CD4-positive, alpha-beta T cell (primary cell): ENCODE measurements at places on chromosomes 4 and X.

- DNase-seq, result no peak
Measured at GRCh38 chr4:79979785-79980437, 93.1 kb downstream of the ANTXR2 start.

DNA sequence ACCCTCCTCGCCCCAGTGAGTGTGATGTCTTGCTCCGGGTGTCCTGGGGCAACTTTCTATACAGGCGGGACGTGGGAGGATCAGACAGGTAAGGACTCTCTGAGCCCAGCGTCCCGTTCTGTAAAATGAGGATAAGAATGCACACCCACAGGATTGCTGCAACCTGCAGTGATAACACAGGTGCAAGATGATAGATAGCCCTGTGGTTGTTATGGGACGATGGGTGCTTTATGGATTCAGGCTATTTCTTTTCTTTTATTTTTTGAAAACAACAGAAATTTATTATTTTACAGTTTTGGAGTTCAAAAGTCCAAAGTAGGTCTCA, 28.6 kb downstream of the BEX3 start:
- no peak for DNase-seq

DNA sequence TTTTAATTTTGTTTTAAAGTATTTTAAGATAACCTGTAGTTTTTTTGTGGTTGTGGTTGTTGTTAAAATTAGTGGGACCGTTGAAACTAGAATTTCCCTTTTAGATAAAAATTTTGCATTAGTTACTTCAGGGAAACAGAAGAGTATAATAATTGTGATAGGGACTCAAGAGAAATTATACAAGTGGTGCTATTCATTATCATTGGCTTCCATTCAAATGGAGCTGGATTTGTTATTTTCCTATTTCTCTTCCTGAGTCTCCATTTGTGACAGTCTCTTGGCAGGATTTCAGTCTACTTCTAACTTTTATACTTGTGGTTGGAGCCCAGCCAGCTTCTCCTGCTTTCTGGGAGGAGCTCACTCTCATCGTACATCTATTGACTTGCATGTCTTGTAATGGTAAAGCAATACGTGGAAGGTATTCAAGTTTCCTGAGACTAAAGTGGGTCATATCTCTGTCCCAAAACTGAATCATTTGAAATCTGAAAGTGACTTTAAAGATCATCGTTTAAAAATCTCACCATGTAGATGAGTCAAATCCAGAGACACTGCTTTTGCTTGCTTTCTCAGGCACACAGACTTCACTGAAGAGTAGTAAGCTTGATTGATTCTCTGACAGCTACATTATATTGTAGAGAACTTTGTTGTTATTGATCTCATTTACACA, 155.8 kb downstream of the RPA4 start:
- no peak for DNase-seq

DNA sequence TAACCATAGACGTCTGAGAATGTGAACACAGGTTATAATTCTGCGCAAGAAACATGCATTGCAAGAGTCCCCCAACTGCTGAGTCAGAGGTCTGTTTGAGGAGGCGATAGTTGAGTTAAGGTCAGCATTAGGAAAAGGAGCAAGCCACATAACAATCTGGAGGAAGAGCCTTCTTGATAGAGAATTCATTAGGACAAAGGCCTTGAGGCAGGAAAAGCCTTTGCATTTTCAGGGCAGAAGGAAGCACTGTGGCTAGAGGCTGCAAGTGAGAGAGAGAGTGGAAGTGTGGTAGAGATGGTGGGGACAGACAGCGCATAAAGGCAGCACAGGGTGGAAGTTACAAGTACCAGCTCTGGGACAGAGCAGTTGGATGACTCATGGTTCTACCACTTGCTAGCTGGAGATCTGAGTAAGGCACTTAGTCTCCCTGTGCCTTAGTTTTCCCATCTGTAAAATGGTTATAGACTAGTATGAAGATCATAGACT, 125.8 kb upstream of the LNX1 start:
- DNase-seq, result no peak

- no peak for DNase-seq
Measured at GRCh38 chr4:135934026-135934425, 1598.3 kb downstream of the PCDH18 start.

DNA sequence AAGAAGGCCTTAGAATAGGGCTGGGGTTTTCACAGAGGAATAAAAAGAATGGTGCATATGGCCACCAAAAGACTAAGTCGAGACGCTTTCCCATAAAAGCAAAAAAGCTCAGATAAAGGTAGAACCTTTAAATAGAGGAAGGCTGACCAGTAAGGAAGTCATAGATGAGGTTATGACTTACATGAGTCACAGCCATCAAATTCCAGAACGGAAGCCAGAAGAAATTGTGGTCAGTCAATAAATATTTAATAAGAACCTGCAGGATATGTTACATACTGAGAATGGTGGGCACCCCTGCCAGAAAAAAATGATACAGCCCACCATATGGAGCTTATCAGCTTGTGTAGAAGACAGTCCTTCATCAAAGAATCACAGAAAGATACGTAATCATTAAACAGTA, 120.1 kb downstream of the MANBA start:
- DNase-seq, result no peak
